EH (cell line): ENCODE measurements at places on chromosomes 4 and X.

DNA sequence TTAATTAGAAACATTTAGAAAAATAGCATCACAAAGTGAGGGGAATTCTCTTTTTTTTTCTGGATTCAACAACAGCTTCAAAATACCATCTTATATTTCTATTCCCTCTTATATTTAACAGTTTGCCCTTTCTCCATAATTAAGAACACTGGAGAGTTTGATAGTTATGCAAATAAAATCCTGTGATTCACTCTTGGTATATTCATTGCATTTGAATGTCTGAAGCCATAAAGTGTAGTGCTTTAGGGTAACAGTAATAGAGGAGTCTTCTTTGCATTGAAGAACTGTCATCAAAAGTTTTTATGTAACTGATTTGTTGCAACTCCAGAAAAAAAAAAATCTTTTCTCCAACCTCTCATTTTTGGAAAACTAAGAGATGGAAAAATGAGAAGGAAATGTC lies 352.0 kb upstream of the GALNTL6 start:
- DNase-seq, result no peak

DNA sequence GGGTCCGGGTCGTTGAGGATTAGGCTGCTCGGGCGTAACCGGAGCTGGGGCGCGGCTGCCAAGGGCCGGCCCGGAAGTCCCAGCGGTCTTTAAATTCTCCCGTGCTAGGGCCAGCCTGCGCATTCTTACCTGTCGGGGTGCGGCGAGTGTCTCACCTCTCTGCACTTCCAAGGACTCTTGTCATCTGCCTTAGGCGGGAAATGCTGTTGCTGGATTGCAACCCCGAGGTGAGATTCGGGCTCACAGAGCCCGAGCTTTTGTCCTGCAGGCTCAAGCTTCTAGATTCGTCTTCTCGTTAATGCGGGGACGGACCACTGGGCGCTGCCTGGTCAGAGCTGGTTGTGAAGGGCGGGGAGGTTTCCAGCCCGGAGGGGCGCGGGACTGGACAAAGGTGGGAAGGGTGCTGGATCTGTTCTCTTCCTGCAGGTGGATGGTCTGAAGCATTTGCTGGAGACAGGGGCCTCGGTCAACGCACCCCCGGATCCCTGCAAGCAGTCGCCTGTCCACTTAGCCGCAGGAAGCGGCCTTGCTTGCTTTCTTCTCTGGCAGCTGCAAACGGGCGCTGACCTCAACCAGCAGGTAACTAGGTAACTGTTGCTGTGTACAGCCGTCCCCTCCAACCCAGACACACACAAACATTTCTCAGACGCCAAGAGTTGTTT lies at the start of gene ANKRD37:
TSS of gene ANKRD37 (plus strand) at position 118 of the 662 bp plus-strand sequence. CDS start at position 201, 83 bp downstream.
- no peak for DNase-seq

- DNase-seq, result peak; percentile 15
Observed at GRCh38 chrX:18938710-18939109, 45.2 kb downstream of the PHKA2 start.

DNA sequence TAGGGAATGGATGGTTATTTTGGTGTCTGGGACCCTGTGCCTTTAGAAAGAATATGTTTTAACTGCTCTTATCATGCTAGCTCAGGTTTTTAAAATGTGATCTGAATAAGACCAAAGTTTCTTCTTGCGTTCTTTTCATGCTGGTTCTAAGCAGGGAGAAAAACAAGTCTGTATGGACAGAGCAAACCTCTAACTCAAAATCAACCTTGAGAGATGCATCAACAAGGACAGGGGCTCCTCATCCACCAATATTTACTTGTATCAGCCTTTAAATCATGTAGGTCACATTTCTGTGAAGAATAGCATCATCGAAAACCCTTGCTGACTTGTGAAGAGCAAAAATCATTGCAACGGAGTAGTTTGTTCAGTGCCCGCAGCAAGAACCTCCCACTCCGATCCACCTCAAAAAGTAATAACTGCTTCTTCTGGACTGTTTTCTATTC lies 1.2 kb downstream of the ATP10D start:
- peak; percentile 36 for DNase-seq

DNA sequence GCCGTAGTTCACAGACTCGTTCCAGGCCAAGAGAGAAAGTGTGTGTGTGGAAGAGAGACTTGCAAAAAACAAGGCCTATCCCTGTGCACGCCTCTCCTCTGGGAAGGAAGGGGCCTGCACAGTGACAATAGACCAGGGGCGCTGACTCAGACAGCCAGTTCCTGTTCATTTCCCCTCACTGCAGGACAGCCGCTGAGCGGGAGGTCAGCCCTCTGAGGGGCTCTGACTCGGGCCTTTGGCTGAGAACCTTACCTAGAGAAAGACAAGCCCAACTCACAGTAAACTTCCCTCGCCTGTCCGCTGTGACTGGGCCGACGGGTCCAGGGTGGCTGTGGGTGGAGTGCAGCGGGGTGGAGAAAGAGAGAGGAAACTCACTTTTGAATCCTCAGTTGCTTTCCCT lies 52.1 kb downstream of the RTL5 start:
- no peak for DNase-seq

DNA sequence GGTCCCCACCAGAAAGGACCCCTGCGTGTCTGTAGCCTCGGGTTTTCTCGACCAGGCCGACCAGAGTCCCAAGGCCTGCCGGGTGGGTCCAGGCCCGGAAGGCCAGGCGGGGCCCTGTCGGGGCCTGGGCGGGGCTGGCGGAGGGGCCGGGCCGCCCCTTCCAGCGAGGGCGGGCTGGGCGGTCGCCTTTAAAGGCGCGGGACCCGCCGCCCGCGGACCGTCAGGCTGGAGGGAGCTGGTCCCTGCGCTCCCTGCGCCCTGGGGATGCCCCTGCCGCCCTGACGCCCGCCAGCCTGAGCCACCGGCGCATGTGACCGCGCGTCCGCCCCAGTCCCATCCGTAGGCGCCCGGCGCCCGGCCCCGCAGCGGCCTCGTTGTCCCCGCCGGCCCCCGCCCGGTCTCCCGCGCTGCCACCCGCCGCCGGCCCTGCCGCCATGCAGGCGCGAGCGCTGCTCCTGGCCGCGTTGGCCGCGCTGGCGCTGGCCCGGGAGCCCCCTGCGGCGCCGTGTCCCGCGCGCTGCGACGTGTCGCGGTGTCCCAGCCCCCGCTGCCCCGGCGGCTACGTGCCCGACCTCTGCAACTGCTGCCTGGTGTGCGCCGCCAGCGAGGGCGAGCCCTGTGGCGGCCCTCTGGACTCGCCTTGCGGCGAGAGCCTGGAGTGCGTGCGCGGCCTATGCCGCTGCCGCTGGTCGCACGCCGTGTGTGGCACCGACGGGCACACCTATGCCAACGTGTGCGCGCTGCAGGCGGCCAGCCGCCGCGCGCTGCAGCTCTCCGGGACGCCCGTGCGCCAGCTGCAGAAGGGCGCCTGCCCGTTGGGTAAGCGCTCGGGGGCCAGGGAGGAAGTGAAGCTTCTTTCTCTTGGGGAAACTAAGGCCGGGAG lies at the start of gene HTRA3:
TSS of gene HTRA3 (plus strand) at position 220 of the 883 bp plus-strand sequence. CDS start at position 435, 215 bp downstream.
- DNase-seq, result peak; percentile 52

DNA sequence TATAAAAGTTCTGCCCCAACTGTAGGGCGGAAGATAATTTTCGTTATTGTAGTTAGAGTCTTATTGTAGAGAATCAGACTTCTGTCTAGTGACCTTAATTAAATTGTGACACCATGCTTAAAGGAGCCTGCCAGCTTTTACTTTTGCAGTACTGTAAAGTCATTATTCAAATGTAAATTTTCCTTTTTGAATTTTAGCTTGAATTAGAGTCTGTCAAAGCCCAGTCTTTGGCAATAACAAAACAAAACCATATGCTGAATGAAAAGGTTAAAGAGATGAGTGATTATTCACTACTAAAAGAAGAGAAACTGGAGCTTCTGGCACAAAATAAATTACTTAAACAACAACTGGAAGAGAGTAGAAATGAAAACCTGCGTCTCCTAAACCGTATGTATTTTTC lies 21.8 kb downstream of the OFD1 start:
- DNase-seq, result no peak

- DNase-seq, result no peak
Observed at GRCh38 chrX:112067601-112068000, 15.0 kb downstream of the TRPC5 start.

DNA sequence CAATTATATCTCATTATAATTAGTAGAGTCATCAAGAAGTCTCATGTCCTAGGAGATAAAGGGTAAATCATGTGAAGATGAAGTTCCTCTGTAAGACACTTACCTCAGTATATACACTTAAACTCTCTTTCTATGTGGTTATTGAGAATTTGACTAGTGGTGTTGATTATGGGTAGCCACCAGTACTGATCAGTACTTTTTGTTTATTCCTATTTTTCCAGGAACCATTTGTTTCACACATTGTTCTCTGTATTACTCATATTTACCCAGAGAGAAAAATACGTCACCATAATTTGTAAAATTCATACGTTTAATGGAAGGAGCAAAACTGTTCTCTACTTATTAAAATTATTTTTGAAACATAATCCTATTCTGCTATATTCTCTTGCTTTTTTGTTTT lies 55.8 kb upstream of the PRDM8 start:
- DNase-seq, result no peak

DNA sequence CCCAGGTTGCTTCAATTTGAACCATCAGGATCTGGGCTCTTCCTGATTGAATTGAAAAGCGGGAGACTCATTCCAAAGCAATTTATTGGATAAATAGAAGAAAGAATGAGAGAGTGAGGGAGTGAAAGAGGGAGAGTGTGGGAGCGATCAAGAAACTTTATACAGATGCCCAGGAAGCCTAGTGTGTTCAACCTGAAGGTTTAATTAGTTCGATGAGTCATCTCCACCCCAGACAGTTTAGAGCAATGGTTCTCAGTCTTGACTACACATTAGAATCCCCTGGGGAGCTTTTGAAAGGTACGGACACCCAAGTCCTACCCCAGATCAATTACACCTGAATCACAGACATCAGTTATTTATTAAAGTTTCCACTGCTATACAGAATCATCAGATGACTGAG lies 61.5 kb downstream of the GEMIN8 start:
- DNase-seq, result no peak

- DNase-seq, result peak; percentile 35
Observed at GRCh38 chr4:168854350-168854921, 155.6 kb downstream of the CBR4 start.

GRCh38 chr4:101857176-101857575 lies 66.6 kb downstream of the BANK1 start:
- no peak for DNase-seq

- DNase-seq, result no peak
Observed at GRCh38 chr4:163556177-163556576, 61.7 kb downstream of the TMA16 start.

DNA sequence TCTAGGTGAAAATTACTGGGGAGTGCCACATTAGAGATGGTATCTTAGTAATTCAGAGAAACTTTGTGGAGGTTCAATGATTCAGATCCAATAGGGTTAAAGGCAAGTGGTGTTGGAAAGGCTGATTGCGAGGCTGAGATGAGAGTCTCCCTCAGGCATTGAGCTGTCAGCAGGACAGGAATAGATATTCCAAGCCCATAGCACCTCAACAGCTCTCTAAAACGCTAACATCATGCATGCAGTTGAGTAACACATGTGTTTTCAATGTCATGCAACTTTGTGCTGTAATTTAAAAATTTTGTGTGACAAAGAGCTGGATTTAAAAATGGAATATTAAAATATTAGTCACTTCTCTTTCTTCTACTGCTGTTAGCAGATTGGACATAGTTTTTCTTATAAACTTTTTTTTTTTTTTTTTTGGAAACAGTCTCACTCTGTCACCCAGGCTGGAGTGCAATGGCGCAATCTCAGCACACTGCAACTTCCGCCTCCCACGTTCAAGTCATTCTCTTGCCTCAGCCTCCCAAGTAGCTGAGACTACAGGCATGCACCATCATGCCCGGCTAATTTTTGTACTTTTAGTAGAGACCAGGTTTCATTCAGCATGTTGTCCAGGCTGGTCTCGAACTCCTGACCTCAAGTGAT lies 173.5 kb upstream of the C1QTNF7 start:
- DNase-seq, result no peak

DNA sequence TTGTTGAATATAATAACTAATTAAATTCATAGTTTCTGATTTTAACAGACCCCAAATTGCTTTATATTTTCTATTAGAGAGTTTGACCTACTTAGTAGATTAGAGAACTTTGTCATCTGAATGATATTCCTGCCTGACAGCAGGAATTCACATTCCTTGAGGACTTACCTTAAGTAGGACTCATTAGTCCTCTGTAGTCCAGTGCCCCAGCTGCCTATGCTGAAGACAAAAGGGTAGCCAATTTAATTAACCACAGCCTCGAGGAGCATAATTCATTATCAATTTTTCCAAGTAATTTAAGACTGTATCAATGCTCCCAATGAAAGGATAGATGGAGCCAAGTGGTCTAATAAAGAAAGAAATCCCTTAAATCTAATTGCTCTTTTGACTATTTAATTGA lies 1405.0 kb upstream of the IGFBP7 start:
- no peak for DNase-seq

GRCh38 chr4:24241511-24241910 lies 342.8 kb downstream of the DHX15 start:
- no peak for DNase-seq

DNA sequence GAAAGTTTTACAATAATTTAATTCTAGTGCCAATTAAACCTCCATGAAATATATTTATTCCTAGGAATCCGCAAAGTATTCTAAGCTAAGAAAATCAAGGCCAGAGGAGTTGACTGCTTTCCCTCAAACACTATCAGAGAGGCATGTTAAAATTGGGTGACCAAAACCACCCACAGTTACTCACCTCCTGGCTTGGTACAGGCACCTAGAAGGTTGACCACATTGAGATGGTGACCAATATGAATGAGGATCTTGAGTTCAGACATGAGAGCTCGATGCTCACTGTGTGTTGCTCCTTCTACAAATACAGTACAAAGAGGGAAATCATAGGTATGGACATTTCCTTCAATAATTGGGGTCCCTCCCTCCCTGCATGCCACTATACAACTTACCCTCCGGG lies 29.4 kb downstream of the KDR start:
- DNase-seq, result no peak

DNA sequence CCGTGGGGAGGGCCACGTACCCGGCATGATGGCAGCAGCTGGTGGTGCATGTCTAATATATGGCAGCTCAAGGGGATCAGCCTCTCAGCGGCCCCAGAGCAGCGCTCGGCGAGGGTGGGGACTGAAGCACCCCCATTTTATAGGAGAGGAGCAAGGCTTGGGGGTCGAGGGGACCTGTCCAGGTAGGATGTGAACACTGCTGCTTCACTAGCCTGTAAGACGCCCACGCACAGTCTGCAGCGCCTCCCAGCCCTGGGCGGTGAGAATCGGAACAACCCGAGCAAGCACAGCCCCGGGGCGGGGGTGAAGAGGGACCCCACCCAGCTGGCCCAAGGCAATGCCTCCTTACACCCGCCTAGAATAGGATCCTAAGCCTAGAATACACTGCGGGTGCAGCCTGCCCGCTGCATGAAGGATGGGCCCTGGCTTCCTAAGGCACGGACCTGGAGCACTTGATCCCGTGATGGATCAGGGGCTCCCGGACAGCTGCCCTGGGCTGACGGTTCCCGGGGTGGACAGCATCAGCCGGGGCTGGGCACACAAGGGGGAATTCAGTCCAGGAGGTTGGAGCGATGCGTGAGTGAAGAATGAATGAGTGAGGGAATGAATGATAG lies 17.6 kb downstream of the ADRA2C start:
- DNase-seq, result no peak

GRCh38 chr4:110970642-110971041 lies 347.8 kb upstream of the PITX2 start:
- peak; percentile 54 for DNase-seq

- no peak for DNase-seq
Observed at GRCh38 chr4:154612472-154613414, at the start of gene FGG. Gene FGG (minus strand): TSS chr4:154612656. CDS start chr4:154612609, 47 bp downstream.
